GM04504 (cell line): ENCODE measurements at places on chromosomes 3 and 15.

- DNase-seq, result no peak
Measured at GRCh38 chr3:176505878-176506621, 691.2 kb downstream of the TBL1XR1 start.

DNA sequence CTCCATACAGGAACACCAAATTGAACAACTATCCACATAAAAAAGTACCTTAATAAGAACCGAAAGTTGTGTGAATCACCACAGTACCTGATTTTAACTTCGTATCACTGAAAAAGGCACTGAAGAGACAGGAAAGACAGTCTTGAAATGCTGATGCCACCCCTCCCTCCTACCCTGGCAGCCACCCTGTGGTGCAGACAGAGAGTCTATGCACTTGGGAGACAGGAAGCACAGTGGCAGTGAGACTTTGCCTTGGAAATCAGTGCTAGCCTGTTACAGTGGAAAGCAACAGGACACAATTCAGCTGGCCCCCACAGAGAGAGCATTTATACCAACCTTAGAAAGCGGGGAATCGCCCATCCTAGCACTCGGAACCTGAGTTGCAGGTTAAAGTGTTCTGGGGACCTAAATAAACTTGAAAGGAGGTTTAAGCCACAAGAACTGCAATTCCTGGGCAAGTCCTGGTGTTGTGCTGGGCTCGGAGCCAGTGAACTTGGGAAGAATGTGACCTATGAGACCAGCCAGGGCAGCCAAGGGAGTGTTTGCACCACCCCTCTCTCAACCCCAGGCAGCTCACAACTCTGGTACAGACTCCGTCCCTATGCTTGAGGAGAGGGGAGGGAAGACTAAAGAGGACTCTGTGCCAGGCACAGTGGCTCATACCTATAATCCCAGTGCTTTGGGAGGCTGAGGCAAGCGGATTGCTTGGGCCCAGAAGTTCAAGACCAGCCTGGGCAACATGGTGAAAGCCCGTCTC, 240.1 kb downstream of the ISL2 start:
- peak; percentile 13 for DNase-seq

DNA sequence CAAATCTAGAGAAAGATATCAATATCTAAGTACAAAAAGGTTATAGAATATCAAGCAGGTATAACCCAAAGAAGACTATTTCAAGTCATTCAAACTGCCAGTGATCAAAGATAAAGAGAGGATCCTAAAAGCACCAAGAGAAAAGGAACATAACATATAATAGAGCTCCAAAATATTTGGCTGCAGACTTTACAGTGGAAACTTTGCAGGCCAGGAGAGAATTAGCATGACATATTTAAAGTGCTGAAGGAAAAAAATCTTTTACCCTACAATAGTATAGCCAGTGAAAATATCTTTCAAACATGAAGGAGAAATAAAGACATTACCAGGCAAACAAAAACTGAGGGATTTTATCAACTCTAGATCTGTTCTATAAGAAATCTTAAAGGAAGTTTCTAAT, 254.3 kb upstream of the ARHGEF26 start:
- DNase-seq, result no peak

GRCh38 chr3:57903124-57903890, 104.9 kb upstream of the FLNB start:
- DNase-seq, result no peak

DNA sequence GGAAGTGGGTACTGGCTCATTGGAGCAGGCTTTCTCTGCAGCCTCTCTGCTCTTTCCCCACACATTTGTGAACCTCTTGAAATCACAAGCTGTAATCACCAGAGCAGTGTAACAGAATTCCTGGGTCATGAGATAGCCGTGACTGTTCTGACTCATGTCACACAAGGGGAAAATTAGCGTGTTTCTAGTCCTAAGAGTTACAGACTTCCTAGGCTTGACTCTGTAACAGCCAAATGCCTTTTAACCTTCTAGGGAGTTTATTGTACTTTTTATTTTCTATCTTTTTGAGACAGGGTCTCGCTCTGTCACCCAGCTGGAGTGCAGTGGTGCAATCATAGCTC, 54.7 kb upstream of the TRAK1 start:
- DNase-seq, result peak; percentile 89

GRCh38 chr3:171295484-171296373, 164.5 kb downstream of the TNIK start:
- DNase-seq, result no peak

DNA sequence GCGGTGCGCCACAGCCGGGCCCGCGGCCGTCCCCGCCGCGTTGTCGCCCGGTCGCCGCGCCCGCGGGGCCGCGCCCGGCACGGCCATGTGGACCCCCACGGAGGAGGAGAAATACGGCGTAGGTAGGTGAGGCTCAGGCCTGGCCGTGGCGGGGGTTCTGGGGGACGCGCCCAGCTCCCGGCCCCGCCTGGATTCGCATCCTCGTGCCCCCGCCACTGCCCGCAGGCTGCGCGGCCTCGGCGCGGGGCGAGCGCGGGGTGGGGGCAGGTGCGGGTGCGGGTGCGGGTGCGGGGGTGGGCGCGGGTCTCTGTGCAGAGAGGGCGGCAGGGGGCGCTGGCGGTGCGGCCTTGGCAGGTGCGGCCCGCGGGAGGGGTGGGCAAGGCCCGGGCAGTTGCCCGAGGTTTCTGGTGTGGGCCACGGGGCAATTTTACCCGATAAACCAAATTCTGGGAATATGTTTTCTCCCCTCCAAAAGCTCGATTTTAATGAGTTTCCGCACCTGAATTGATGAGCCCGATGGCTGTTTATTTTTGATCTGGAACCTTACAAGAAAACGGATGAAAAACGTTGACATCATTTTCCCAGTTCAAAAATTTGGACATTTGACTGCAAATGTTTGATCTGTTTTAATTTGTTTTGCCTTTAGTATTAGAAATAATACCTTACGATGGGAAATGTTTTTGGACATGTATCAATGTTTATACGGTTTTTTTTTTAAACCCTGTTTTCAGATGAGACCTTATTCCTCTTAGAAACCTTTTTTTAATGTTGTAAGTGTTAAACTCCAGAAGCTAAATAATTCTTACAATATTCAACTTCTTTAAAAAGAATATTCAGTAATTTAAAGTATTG, 678 bp downstream of the DOCK3 start:
- DNase-seq, result no peak

GRCh38 chr15:43105077-43105736, 631 bp downstream of the UBR1 start:
- DNase-seq, result no peak

DNA sequence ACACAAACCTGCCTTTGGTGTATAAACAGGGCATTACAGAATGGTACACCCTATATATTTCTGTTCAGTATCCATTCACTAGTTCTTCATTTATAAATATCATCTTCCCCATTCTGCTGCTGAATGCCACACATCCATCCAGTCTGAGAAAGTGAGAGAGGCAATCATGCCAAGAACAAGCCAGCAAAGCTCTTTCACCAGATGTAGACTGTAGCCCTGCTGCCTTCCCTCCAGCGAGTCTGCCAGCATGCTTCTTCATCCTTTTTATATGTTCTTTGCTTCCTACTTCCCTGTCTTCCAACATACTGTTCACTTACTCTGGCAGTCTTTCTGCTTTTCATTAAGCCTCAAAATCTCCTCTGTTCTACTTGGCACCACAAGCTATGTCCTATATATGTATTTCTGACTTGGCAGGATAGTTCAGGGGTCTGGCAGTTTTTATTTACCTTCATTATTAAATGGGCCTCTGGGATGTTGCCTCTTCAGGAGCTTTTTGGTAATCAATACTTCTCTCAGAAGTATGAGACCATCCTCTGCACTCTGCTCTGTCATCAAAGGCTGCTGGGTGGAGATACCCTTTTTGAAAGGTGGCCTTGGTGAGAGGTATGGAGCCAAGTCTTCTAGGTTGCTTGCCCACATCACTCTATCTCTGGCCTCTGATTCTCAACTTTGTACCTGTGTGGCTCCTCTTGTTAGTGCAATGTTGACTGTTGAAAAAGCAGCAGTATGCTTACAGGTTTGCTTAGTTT, 48.6 kb downstream of the CHP1 start:
- DNase-seq, result no peak
